ENCODE measurements at places on chromosomes 16 and 17.
A peak's percentile ranks its signal among the peaks of the same experiment; 100 is the strongest.

DNA sequence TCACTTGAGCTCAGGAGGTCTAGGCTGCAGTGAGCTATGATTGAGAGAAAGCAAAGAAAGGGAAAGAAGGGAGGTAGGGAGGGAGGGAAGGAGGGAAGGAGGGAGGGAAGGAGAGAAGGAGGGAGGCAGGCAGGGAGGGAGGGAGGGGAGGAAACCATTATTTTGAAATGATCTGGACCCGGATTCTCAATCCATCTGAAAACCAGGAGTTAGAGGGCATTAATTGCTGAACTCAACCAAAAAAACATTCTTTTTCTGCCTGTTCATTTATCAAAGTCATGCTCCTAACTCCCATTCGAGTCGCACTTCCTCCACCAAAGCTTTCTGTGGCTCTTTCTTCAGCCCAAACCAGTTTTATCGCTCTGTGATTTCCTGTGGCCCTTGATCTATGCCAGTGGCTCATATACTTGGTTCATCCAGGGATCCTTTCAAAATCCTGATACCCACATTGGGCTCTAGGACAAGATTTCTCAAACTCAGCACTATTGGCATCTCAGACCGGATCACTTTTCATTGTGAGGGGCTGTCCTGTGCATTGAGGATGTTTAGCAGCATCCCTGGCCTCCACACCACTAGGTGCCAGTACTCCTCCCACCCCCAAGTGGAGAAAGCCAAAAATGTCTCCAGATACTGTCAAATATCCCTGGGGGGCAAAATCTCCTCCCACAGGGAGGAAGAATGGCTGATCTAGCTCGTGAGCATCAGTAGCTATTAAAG is 38.2 kb downstream of the CMTM4 start:
- DNase-seq = no peak

GRCh38 chr16:3170440-3171180 is 17.4 kb upstream of the OR1F1 start:
- peak; percentile 58 for DNase-seq

DNA sequence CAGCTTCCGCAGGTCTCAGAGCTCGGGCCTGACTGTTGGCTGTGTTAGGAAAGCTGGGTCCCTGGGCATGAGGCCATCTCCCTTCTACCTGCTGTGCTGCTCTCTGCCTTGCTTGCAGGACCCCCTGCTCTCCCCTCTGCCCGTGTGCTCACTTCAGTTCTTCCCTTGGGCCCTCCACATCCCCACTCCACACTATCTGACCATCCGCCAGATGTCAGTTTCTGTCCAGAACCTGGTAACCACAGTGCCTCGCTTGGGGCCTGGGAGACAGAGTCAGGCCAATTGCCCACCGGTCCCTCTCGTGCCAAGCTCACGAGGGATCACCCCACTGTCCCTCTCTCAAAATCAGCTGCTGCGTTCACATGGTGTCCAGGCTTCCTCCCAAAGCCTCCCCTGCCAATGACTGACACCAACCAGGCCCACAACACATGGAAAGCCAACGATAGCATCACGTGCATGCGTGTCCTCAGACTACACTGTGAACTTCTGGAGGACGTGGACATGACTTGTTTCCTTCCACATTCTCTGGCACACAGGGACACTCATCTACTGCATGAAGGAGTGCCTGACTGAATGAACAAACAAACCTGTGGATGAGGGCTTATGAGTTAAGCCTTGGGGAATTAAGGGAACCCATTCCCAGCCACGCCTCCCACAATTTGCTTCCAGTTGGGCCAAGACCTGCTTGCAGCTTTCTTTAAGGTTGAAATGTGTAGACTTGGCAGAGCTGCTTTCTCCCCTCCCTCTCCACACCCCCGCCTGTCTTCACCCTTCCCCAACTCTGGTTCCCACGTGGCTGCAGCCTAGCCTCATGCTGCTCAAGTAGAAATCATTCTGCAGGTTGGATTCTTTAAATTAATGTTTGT is 72.5 kb upstream of the ZNF423 start:
- DNase-seq = peak; percentile 20

GRCh38 chr16:53761962-53762703 is 58.2 kb downstream of the FTO start:
- no peak for DNase-seq

DNA sequence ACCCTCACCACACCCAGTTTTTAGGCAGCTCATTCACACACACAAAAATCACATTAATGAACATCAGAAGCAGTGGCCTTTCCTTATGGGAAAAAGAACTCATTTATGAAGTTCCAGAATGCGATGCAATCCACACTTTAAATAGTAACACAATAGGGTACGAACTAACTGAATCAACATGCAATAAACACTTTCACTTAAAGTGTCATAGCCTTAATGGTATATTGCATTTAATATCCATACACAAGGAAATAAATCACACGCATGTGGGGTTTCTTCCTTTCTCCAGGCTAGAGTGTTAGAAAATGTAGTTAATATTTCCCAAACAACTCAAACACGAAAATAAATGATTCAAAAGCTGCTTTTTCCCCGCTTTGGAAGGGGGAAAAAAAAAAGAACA is 19.7 kb downstream of the ADCY9 start:
- DNase-seq = no peak

DNA sequence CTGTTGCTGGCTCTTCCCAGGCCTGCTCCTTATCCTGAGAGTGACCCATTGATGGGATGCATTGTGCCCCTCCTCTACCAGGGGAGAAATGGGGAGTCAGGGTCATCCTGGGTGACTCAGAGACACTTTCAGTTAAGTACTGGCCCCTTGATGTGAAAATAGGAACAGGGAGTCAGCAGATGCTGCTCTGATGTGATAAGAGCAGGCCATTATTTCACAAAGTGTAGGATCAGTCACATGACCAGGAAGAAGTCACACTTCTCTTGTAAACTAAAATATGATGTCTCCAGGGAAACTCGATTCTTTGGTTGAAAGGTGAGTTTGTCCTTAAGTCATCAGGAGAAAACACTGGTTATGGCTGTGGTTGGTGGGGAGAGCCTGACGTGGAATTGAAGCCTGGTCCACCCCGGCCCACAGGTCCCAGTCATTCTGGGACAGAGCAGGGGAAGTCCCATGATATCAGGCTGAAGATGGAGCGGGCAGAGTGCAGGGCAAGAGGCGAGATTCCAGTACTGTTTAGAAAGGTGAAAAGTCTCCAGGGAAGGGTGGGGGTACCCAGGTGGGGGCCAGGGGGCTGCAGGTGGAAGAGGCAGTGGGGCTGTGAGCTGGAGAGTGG is 88.6 kb upstream of the NLRP1 start:
- DNase-seq = peak; percentile 35

DNA sequence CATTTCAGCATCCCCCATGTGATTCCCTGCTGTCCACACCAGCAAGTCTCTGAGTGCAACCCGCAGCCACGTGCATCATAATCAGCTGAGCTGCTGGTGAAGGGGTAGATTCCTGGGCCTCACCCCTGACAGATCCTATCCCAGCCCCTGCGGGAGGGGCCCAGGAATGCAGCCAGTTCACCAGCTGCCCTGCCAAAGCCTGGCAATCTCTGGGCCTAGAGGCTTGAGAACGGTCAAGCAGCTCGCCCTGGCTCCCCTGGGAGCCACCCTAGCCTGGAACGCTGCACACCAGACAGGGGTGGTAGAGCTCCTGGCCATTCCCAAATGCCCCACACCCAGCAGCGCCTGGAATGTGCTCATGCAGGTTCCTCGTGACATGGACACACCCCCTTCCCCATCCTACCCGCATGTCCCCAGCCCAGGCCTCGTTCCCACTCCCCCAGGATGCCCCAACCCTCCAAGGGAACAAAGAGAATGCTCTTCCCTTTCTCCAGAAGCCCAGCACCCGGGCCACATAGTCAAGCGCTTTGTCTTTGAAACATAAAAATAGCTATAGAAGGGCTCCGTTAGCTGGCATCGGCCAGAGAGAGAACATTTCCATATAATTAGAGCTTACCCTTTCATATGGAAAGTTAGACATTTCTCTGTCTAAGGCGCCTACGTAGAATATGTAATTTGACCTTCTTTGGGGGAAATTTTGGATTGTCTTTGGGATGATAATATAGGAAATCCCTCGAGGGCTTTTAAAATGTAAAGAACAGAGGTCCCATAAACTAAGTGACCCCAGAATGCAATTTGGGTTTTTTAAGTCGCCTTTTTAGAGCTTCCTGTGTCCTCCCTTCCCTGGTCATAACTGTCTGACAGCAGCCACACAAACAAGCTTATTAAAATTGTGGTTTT is 3.4 kb downstream of the CEP295NL start:
- peak; percentile 96 for DNase-seq

GRCh38 chr17:55632236-55632635 is 90.4 kb downstream of the TMEM100 start:
- DNase-seq = no peak

- no peak for DNase-seq
Measured at GRCh38 chr16:31496670-31497069, 11.5 kb downstream of the RUSF1 start.

GRCh38 chr16:58684001-58684353 is 593 bp downstream of the SLC38A7 start:
- DNase-seq = no peak

- peak; percentile 84 for DNase-seq
Measured at GRCh38 chr16:24070851-24071250, 185.3 kb upstream of the CACNG3 start.

DNA sequence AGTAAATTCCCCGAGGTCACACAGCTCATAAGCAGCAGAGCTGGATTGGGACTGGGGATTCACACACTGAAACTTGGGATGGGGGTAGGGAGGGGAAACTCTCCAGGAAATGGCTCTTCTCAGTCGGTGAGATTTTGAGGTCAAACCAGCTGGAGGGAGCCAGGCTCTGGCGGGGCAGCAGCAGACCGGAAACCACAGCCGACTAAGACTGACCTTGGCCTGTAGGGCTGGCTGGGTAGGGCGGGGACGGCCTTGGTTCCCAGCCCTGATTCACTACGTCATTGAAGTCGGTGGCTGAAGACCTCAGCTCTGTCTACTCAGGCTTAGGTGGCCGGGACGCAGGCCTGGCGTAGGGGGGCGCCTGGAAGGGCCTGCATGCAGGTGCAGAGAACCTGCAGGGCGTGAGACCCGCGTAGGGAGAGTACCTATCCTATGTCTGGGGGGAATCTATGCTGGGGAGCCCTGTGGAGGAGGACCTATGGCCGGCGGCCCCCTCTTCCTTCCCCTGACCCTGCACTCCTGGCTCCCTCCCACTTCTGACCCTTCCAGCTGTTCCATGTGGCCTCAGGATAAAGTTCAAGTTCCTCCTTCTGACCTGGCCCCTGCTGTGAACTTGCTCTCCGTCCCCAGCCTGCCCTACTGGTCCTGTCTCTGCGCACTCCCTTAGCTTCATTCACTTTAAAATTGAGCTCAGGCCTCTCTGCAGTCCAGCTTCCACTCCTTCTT is 11.9 kb upstream of the SLC4A1 start:
- DNase-seq = peak; percentile 92

GRCh38 chr16:67169642-67170167 is 633 bp upstream of the NOL3 start:
- peak; percentile 87 for DNase-seq

DNA sequence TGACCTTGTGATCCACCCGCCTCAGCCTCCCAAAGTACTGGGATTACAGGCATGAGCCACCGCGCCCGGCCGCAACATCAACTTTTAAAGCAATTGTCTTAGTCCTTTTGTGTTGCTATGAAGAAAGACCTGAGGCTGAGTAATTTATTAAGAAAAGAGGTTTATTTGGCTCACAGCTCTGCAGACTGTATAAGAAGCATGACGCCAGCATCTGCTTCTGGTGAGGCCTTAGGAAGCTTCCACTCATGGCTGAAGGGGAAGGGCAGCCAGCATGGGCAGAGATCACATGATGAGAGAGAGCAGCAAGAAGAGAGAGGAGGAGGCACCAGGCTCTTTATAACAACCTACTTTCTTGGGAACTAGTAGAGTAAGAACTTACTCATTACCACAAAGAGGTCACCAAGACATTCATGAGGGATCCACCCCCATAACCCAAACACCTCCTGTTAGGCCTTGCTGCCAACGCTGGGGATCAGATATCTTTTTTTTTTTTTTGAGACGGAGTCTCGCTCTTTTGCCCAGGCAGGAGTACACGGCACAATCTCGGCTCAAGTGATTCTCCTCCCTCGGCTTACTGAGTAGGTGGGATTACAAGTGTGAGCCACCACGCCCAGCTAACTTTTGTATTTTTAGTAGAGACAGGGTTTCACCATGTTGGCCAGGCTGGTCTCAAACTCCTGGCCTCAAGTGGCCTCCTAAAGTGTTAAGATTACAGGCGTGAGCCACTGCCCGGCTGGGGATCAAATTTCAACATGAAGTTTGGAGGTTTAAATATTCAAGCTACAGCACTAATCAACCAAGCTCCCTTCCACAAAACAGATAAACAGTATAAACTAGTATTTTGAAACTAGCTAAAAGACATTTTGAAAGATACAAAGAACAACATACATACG is 21.4 kb upstream of the GPT2 start:
- DNase-seq = no peak

GRCh38 chr17:80104321-80104955 is 3.1 kb downstream of the GAA start:
- DNase-seq = peak; percentile 77

GRCh38 chr16:88381820-88382451 is 823 bp upstream of the ZNF469 start:
- no peak for DNase-seq

DNA sequence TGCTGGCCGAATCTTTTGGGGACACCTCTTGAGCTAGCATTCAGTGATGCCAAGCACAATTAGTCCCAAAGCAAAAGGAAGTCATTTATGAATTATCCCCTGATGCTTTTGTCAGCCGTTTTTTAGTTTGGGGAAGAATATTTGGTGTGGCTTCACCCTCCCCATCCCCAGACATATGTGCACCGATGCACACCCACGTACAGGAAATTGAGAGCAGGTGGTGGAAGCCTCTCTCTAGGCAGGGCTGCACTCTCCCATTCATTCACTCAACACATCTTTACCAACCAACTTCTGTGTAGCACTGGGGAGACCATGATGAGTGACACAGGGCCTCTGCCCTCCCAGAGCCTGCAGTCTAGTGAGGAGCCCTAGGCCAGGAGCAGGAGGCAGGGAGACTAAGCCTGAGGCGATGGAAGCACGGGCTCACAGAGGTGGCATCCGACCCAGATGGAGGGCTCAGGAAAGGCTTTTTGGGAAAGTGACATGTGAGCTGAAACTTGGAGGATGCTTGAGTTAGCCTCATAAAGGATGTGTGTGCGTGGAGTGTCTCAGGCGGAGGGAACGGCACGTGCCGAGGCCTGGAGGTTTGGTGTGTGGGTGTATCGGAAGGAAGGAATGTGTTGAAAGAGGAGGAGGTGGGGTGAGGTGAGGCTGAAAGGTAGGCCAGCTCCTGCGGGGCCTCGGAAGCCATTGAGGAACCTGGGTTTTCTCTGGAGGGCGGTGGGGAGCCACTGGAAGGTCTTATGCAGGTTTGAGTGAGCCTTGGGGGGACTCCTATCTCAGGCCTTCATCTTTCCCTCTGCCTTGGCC is 43.8 kb downstream of the PSME3IP1 start:
- peak; percentile 49 for DNase-seq

DNA sequence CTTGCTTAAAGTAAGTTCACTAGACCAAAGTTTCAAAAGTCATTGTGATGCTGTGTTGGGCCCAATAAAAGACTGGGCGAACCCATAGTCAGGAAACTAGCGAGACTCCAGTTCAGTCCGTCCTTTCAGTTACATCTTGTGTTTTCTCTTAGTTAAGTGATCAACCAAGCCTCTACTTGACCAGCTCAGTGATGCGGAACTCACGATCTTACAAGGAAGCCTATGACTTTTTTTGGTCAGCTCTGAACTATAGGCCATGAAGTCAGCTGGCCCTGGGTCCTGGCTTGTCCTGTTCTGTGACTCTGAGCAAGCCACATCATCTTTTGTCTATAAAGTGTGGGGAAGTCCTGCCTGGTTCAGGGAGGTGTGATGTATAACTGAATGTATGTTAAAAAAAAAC is 21.7 kb upstream of the WSCD1 start:
- DNase-seq = no peak

GRCh38 chr17:55090079-55090492 is 121.5 kb downstream of the STXBP4 start:
- peak; percentile 68 for DNase-seq

All from islet precursor cell (in vitro differentiated cells).